Right hindlimb (tissue), 1 donor: ENCODE measurements at places on chromosomes 5 and 9.

- no peak for DNase-seq
These were observed 69.5 kb upstream of the ELL2 start for GRCh38 chr5:96031180-96031579.

DNA sequence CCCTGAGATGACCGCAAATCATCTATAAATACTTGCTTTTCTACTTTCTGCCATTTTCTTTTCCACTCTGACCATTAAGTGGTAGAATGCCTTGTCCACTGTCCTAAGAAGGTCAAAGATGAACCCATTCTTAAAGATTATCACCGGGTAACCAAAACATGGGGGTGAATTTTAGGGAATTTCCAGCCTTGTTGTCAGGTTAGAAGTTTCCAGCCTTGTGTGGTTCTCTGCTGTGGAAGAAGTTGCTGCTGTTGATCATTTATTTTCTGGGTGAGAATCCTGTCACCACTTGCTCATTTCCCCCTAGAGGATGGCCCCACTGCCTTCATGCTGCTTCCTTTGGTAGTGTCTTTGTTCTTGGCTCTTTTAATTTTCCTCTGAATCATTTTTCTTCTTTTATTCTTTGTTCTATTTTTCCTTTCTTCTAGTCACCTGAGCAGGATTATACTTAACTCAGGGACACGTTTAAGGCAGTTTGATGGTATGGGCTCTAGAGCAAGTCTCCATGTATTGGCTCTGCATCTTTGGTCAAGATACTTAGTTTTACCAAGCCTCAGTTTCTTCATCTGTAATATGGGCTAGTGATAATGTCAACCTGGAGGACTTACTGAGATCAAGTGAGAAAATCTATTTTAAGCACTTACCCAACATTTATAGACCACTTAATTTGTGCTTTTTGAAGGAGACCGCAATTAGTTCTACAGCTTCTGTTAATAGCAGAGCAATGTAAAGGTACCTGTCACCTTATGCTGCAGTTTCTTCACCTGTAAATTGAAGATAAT, 266.2 kb downstream of the ARHGAP26 start:
- DNase-seq, result no peak

DNA sequence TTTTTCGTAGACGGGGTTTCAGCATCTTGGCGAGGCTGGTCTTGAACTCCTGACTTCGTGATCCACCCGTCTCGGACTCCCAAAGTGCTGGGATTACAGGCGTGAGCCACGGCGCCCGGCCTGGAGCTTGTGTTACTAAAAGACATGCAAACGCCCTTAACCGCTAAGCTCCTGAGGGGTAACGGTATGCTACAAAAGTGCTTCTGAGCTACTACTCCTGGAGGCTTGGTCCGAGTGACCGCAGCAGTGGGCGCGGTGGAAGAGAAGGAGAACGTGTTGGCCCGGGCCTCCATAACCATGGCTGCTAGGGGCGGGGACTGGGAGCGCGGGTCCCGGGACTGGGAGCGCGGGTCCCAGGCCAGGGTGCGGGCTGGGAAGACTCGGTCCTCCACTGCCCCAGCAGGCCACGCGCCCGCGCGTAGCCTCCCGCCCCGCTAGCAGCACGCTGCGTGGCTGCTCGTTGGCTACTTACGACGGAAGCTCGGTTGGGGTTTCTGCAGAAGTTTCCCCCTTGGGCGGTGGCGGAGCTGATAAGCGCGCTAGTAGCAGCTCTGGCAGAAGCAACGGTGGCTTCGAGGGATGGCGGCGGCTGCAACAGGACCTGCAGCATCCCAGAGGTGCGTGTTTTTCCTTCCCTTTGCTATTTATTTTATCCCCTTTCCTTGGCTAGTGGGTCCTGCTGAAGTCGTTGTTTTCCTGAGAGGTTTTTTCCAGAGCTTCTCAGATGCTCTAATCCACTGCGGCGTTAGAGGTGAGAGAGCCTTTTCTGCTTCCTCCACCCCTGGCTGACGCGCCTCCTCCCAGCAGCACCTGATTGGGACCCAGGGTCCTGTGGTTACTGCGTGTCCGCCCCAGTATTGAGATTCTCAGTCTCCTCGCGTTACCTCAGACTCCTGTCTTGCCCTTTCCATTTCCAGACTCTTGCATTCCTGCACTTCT, 69.2 kb upstream of the CCDC180 start:
- DNase-seq, result peak; percentile 92

DNA sequence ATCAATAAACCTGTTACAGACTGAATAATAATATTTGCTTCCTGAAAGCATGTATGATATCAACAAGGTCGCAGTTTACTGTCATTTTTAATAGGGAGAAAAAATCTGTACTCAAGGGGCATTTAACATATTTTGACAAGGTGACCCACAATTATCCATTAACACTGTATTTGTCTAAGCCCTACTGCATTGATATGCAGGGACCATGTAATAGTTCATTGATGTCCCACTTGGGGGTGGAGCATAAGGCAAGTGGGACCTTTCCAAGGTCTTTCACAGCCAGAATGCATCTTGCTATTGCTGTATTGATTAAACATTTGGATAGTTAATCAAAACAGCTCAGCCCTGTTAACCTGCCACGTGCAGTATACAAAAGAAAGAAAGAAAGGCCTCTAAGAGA, 502.0 kb downstream of the NR2F1-AS1 start:
- no peak for DNase-seq

DNA sequence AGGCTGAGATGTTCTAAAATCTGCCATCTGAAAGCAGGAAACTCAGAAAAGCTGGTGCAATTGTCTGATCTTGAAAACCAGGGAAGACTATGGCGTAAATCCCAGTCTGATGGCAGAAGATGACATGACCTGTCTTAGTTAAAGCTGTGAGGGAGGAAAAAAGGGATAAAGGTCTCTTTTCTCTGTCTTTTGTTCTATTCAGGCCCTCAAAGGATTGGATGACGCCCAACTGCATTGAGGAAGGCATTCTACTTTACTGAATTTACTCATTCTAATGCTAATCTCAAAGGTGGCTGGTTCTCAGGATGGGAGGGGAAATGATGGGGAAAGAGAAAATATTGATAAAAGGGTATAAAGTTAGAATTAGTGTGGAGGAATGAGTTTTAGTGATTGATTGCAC, 312.8 kb upstream of the CTNND2 start:
- DNase-seq, result no peak

GRCh38 chr5:88952344-88952743, 69.4 kb upstream of the MEF2C start:
- DNase-seq, result peak; percentile 22

DNA sequence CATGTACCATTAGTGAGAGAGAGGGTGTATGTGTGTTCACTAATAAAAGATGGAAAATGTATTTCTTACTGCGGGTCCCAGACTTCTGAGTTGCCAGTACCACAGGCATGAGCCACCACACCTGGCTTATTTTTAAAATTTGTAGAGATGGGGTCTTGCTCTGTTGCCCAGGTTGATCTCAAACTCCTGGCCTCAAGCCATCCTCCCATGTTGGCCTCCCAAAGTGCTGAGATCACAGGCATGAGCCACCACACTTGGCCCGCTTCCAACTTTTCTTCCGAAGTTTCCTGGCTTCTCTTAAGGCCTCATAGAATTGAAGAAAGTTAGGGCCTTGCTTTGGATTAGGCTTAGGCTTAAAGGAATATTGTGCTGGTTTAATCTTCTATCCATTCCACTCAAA, 40.4 kb upstream of the F2RL2 start:
- DNase-seq, result no peak

GRCh38 chr9:106432631-106433030, 430.3 kb upstream of the ZNF462 start:
- DNase-seq, result no peak

DNA sequence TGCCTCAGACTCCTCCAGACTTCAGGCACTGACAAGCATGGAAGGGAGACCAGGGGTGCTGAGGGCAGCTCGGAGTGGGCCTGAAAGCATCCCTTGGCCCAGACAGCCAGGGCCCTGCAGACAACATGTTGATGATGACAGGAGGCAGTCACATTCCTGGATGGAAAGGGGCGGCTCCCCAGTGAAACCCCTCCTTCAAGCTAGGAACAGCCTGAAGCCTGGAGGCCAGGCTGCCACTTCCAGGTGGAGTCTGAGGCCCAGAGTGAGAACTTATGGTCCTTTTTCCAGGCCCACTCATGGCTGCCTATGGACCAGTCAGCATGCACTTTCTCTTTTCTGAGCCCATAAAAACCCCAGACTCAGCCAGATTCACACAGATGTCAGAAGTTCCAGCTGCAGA, 104.2 kb upstream of the HCN1 start:
- DNase-seq, result no peak

DNA sequence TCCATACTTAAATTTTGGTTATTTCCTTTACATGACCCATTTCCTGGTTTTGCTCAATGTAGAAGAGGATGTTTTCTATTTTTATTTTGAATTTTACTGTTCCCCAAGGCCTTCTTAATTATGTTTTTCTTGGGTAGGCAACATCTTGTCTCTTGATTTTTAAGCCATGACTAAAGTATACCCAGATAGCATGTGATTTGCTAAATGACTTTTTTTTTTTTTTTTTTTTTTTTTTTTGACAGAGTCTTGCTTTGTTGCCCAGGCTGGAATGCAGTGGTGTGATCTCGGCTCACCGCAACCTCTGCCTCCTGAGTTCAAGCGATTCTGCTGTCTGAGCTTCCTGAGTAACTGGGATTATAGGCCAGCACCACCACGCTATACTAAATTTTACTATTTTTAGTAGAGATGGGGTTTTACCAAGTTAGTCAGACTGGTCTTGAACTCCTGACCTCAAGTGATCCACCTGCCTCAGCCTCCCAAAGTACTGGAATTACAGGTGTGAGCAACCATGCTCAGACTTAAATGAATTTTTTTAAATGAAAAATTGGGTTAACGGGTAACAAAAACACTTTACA, 198.6 kb upstream of the DAB2 start:
- no peak for DNase-seq

GRCh38 chr9:115939065-115939765, 214.4 kb upstream of the PAPPA start:
- no peak for DNase-seq

DNA sequence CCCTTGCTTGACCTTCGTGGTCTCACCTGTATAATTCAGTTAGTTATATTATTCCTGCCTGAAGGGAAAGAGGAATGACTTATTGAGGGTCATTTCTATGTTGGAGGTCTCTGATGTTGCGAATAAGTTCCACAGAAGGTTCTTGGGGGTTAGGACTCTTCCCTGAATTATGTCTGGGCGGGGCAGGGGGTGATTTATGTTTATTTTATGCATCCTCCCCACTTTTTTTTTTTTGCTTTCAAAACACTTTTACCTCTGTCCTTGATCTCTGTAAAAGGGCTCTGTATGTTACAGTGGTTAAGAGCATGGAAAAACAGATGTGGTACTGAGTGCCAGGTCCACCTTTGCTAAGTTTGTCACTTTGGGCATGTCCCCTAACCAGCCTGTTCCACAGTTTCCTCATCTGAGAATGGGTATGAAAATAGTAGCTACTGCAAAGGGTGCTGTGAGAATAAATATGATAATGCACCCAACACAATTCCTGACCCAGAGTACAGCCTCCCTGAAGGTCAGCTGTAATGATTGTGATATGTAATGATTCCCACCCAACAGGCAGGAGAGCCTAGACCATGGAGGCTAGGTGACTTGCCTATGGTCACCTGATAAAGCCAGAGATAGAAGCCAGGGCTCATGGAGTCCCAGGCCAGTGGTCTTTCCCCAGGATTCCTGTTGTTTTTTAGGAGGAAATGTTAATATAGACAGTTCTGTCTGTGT, 54.8 kb downstream of the SLC22A5 start:
- no peak for DNase-seq

GRCh38 chr9:85291266-85291665, 450.5 kb downstream of the AGTPBP1 start:
- no peak for DNase-seq

- DNase-seq, result peak; percentile 27
These were observed 43.6 kb upstream of the TRAF1 start for GRCh38 chr9:120970244-120970643.

- DNase-seq, result no peak
These were observed 25.6 kb downstream of the FAM163B start for GRCh38 chr9:133583586-133583985.

DNA sequence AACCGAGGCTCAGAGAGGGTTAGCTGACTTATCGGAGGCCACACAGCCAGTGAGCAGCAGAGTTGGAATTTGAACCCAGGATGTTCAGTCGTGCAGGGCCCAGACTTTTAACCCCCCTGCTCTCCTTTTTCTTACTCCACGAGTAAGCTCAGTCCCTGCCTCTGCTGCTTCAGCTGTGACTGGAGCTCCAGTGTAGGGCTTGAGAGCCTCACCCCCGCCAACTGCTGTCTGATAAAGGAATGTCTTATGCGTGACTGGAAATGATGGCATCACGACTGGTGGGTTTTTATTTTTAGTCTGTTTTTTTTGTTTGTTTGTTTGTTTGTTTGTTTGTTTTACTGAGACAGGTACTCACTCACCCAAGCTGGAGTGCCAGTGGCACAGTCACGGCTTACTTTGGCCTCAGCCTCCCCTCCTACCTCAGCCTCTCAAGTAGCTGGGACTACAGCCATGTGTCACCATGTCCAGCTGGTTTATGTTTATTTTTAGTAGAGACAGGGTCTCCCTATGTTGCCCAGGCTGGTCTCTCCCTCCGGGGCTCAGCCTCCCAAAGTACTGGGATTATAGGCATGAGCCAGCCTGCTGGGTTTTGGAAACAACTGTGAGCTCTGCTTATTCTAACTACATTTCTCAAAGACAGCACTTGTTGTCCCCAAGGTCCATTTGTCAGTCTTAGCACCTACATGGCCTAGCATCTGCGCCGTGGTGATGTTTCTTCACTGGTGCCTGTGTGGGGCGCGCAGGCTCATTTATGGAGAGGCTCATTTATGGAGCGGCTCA, 52.5 kb upstream of the NCS1 start:
- no peak for DNase-seq

DNA sequence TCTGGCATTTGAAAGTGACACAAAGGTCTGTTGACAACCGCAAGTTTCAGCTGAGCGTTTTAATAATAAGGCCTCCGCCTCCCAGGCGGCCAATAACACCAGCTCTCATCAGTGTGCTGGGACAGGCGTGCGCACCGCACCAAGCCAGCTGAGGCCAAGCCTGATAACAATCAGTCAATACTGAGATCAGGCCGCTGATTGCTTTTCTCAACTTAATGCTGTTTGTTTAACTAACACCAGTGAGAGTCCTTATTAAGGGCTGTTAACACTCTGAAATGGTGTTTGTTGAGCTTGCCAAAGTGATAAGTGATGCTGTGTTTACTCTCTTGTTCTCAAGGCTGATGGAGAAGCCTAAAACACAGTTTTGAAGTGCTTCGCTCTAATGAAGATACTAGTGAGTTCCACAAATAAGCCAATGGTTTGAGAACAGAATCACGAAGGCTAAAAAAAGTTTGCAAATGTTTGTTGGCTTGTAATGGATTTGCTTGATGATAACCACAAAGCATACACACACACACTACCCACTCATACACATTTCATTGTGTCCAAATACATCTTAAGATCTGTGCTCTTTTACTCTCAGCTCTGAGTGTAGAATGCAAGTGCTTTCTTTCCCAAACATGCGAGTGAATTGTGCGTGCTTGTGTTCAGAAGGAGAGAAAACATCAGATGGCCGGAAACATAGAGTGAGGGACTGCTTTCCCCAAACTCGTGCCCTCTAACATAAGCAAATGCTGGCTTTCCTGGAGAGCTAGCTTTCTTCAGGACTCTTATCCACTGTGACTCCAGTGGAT, 330.4 kb upstream of the KLF4 start:
- no peak for DNase-seq

- no peak for DNase-seq
These were observed 156.0 kb downstream of the ISL1 start for GRCh38 chr5:51539232-51539631.
